KG1 (cell line): ENCODE measurements at places on chromosomes 6 and 20.

- DNase-seq: no peak
These were observed 124.4 kb upstream of the AKIRIN2 start for GRCh38 chr6:87826424-87826823.

GRCh38 chr6:35635601-35636597 is 52.8 kb downstream of the FKBP5 start:
- no peak for DNase-seq

- DNase-seq: no peak
These were observed 8.8 kb downstream of the FOXC1 start for GRCh38 chr6:1618311-1619097.

GRCh38 chr6:137261761-137262160 is 42.6 kb upstream of the IFNGR1 start:
- DNase-seq: no peak

DNA sequence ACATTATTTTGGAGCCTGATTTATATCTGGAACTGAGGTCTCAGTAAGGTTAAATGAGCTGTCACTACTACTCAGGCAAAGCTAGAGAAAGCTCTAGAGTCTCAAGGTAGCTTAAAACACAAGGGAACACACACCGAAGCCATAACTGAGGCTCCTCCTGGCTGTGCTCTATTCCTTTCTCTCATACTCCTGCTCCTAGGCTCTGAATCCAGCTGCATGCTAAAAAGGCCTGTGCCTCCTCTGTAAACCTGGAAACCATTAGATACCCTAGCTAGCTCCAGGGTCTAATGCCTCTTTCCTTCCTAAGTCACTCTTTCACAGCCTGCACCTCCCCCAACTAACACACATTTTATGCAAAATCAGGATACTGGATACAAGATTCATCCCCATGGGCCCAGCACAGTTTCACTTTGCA is 17.1 kb downstream of the RIPOR2 start:
- no peak for DNase-seq

GRCh38 chr6:29676981-29677601 is 3.9 kb downstream of the ZFP57 start:
- DNase-seq: no peak

DNA sequence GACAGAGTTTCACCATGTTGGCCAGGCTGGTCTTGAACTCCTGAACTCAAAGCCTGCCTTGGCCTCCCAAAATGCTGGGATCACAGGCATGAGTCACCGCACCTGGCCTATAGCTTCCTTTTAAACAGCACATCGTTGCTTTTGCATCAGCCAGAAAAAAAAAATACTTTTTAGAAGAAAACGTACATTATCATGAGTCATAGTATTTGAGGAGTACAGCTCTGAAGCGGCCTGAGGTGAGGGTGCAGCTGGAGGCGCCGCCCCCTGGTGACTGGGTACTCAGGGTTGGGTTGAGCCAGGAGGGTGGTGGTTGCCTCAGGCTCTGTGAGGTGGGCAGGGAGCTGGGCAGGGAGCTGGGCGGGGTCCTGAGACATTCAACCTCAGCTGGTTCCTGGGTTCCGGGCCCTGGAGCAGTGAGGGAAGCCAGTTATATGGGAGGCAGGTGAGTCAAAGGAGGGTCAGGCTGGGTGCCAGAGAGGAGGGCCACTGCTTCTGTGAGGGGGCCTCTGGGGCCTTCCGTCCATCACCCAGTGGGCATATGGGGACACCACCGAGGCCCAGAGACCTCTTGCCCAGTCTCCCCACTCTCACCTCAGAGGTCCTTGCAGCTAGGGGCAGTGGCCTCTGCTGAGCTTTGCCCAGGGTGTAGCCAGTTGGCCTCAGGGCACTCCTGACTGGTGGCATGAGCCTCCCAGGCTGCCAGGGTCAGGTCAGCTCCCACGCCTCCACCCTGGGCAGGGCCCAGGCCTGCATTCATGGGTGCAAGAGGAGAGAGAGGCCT is 11.7 kb upstream of the ID1 start:
- no peak for DNase-seq

DNA sequence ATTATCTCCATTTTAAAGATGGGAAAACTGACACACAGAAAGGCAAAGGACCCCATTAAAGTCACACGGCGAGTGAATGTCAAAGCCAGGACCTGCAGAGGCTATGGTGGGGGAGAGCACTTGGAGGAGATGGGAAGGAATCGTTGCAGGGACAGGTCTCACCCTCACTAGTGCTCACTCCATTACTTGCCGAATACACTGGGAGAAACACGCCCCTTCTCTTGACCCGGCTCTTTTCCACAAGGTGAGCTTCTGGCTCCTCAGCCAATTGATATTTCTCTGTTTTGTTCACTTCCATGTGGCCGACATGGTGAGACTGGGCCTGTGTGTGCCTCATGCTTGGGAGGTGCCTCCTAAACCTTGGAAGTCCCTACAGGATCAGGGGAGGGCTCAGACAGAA is 117.8 kb upstream of the KCNG1 start:
- no peak for DNase-seq

- DNase-seq: no peak
These were observed 78.2 kb downstream of the ELOVL4 start for GRCh38 chr6:79869184-79869583.

DNA sequence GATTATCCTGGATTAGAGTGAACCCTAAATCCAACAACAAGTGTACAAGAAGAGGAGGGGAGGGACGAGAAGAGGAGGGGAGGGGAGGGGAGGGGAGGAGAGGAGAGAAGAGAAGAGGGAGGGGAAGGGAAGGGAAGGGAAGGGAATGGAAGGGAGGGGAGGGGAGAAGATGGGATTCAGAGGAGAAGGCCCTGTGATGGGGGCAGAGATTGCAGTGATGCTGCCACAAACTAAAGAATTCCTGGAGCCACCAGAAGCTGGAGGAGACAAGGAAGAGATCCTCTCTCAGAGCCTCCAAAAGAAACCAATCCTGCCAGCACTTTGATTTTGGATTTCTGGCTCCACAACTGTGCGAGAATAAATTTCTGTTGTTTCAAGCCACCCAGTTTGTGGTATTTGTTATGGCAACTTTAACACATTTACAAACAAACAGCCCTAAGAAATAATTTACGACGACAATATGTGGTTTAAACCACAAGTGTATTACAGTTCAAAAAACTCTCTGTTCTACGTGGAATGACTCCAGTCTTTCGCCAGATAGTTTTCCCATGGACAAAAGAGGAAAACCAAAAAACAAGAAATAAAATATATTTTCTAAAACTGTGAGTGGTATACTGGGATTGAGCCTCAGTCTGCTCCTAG is 235.4 kb downstream of the HDGFL1 start:
- DNase-seq: no peak

GRCh38 chr6:5497896-5498578 is 236.7 kb downstream of the FARS2 start:
- no peak for DNase-seq

- DNase-seq: no peak
These were observed 30.6 kb downstream of the PREP start for GRCh38 chr6:105372142-105372848.
